ENCODE measurements at places on chromosomes 1 and 21.

DNA sequence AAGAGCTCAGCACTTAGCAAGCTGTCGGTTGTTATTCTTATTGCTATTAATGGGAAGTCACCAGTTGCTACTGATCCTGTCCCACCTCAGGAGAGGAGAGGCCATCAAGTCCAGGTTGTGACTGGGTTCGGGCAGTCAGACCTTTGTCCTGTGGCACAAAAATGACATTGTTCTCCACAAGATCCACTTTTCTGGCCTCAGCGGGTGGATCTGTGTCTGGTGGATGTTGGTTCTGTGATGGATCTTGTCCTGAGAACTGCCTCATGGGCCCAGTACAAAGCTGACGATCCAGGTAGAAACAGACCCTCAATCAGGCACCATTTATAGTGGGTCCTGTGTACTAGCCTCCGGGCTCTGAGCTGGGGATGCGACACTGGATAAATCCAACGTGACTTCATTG, 26.9 kb downstream of the TRIM67 start:
- no peak for DNase-seq

GRCh38 chr21:31607791-31608190, 51.7 kb upstream of the SOD1 start:
- no peak for DNase-seq

DNA sequence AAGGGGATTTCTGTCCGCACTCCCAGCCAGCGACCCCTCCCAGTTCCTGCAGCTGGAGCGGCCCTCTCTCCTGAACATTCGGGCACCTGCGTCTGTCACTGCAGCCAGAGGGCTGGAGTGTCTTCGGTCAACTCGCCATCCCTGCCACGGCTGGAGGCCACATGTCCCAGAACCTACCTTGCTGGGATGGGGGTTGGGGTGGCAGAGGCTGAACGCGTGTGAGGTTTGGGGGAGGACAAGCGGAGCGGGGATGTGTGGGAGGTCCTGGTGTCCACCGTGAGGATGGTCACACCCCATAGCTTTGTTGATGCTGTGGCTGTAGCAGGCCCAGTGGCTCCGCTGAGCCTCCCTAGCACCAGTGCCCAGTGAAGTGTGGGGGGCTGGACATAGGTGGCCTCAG, 14.8 kb upstream of the C1orf174 start:
- no peak for DNase-seq

DNA sequence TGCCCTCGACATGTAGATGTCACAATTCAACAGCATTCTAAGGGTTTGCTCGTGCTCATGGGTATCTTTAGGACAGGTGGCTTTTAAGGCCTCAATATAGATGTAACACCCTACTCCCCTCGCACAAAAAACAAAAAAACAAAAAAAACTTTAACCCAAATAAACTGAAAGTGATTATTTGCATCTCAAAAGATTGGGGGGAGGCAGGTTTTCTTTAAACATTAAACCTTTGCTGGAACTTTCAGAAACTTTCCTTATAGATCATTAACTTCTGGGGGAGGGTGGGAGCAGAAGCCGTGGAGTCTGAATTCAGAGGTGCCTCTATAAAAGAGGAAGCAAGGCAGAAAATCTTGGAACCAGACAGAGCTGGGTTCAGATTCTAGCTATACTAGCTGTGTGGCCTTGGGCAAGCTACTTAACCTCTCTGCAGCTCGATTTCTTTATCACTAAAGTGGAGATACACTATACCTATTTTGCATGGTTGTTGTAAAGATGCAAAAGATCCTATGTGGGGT, 3.2 kb upstream of the KIAA1614 start:
- DNase-seq, result no peak

DNA sequence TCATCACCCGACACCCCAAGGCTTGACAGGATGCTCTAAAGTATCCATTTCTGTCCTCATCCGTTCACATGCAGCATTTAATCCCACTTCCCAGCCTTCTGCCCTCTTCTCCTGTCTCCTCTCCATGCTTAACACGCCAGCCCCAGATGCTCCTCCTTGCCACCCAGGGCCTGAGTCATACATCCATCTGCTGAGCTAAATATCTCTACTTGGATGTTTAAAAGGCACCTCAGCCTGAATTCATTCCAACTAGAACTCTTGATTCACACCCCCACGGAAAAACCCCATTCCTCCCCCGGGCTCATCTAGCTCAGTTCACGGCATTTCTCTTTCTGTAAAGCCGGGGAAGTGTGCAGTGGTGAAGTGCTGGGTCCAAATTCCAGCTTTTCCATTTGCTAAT, 27.7 kb downstream of the TEX35 start:
- no peak for DNase-seq

- no peak for DNase-seq
These were observed 696 bp downstream of the TGFB2 start for GRCh38 chr1:218345673-218346390.

DNA sequence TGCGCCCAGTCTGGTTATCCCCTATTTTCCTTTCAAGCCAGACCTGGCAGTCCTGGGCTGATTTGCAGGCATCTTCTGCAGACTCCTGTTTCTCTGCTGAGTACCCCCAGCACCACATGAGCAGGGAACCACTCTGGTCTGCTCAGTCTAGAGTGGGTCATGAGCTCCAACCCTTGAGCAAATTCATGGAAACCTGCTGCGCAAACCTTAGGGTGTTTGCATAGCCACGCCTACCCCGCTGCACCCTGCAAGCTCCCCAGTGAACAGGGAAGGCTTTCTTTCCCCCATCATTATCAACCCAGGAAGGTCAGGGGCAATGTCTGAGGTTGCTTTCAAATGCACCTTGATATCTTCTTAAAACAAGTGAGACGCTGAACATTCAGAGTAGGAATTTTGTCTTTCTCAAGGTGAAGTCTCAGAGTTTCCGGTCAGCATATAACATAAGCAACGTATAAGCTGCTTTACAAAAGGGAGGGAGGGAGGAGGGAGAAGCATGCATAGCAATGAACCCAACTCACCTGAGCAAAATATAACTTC, 11.1 kb upstream of the KCNE1 start:
- DNase-seq, result no peak

GRCh38 chr1:94156096-94156625, 35.2 kb upstream of the ABCA4 start:
- DNase-seq, result no peak

DNA sequence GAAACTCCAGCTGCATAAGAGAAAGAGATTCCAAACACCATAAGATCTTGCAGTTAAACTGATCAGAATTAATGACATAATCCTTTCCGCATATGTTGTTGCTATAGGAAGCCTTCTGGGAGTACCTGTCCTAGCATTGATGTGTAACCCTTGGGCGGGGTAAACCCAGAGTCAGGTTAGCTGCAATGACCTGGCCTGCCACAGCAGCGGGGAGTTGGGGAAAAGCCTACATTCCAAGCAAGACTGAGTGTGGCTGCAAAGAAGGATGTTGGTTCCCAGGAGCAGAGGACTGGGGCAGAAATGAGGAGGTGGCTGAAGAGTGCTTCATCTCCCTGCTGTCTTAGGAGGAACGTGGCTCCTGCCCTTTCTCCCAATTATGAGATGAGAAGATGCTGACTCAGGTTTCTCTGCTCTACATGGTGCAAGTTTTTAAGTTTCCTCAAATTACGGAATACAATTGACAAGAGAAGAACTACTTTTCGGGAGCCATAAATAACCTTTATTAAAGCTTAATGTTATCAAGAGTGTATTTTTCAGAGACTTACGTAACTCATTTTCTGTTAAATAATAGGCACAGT, 142.1 kb downstream of the RYR2 start:
- no peak for DNase-seq

GRCh38 chr1:183806125-183806524, 1.2 kb downstream of the RGL1 start:
- no peak for DNase-seq

GRCh38 chr21:39881661-39882060, 14.4 kb downstream of the PCP4 start:
- no peak for DNase-seq

- no peak for DNase-seq
These were observed 53.5 kb upstream of the SELENON start for GRCh38 chr1:25746299-25747045.

DNA sequence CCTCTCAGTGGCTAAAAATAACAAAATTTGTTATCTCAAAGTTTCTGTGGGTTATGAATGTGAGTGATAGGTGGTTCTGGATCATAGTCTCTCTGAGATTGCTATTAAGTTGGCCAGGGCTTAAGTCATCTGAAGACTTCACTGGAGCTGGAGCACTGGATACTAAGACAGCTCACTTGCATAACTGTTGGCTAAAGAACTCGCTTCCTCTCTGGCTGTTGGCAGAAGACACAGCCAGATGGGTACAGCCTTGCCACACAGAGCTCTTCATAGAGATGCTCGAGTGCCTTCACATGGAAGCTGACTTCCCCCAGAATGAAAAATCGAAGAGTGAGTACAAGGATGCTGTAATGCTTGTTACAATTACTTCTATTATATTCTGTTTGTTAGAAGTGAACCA, 333.8 kb downstream of the ZP4 start:
- DNase-seq, result no peak

DNA sequence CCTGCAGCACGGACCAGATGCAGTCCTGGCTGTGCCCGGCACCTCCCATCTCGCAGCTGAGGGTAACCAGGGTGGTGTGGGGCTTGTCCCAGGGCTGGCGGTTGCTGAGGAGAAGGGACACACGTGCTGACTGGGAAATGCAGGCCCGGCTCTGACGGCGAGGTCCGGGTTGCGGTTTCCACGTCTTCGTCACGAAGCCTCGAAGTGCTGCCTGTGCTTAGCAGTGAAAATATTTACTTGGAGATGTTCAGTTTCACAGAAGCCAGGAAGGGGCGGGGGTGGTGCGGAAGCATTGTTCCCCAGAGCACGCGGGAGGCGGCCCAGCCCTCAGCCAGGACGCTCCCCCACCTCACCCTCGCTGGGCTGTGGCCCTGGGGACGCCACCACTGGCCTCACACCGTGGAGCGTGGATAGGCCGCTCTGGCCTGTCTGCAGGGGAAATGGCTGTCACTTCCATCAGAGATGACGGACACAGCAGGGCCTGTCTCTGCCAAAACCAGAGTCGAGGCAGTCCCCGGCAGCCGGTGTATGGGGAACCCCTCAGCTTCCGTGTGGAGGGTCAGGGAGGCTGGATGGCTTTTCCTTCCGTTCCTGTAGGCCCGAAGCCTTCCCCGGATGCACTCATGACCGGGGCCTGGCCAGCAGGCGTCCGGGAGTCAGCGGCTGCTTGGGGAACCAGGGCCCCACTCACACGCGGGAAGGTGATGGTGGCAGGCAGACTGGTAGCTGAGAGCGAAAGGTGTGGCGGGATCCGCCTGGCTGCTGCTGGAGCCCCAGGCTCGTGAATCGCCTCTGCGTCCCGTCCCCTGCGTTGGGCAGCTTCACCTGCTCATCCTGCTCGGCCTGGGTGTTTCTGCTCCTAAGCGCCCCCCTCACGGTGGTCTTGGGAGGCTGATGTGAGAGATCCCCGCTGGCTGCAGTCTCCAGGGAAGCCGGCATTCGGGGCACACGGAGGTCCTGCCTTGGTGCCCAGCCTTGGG, 14.7 kb upstream of the POFUT2 start:
- no peak for DNase-seq

DNA sequence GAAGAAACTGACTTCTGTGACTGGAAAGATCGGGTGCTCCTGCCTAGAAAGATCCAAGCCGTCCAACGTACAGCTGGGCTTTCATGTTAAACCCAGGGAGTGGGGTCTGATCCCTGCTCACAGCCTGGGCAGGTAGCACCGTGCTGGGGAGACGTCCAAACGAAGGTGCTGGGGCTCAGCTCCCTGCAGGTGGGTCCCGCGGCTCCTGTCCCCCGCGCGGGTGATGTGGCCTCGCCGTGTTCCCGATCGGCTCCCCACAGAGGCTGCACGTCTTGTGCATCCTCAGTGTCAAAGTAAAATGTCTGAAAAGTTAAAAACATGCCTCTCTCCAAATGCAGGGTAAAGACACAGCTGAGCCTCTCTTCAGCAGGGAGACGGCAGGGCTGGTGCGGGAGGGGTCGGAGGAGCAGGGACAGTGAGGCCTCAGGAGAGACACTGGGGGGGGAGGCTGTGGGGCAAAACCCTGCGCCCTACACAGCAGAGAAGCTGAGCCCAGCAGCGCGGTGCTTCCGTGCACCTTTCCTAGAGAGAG, 40.1 kb upstream of the COL6A2 start:
- DNase-seq, result no peak

DNA sequence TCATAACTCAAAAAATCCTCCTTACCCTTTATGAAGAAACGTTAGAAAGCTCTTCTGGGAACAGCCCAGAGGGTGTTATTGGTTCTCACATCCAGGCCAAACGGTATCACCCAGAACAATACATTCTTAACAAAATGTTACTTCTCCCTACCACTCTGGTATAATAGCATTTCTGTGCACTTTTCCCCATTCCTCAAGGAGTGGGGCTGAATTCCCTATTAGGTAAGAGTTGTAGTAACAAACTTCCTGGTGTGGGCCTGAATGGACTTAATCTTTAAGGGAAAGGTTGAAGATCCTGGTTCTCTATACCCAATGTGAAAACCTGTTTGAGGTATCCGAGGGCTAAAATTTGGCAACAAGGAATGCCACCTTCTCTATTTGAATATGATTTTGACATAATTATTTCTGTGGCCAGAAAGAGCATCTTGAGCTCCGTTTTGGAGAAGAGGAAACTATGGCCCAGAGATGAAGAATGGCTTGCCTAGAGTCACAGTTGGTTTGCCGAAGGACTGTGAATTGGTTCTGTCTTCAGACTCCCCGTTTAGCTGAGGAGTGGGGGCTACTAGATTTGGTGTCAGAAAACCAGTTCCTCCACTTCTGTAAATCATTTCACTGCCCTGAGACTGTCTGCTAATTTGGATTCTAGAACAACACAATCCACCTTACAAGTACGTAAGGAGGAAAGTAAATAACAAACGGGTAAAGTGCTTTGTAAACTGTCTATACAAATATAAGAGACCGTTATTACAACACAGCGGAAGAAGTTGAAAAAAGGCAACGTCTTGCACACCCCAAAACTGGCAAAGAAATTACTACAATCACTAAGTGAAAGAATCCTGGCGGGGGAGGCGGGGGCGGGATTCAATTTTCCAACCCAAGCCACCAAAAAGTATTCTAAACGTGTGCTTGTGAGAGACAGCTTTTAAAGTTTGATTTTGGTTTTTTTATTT, 2.3 kb downstream of the ANP32E start:
- no peak for DNase-seq

DNA sequence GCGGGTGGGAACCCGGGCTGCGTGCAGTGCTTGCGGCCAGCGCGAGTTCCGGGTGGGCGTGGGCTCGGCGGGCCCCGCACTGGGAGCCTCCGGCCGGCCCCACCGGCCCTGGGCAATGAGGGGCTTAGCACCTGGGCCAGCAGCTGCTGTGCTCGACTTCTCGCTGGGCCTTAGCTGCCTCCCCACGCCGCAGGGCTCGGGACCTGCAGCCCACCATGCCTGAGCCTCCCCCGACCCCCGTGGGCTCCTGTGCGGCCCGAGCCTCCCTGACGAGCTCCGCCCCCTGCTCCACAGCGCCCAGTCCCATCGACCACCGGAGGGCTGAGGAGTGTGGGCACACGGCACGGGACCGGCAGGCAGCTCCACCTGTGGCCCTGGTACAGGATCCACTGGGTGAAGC, 23.7 kb upstream of the CLIC4 start:
- no peak for DNase-seq

GRCh38 chr21:34800797-34801518, 132.2 kb downstream of the CLIC6 start:
- DNase-seq, result no peak
